RWPE1 (cell line): ENCODE measurements at places on chromosomes 3 and 15.

DNA sequence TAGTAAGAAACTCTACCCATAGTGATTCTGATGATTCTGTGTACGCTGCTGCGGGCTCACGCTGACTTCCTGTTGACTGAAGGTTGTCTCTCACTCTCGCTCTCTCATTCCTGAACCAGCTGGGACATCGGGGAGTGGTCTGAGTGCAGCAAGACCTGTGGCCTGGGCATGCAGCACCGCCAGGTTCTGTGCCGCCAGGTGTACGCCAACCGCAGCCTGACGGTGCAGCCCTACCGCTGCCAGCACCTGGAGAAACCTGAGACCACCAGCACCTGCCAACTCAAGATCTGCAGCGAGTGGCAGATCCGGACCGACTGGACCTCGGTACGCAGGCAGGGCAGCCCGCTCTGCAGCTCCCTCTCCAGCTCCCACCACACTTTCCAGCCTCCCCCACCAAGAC lies 63.6 kb upstream of the NR2E3 start:
- DNase-seq, result peak; percentile 24

GRCh38 chr3:148615382-148615781 lies 82.3 kb upstream of the AGTR1 start:
- DNase-seq, result no peak

DNA sequence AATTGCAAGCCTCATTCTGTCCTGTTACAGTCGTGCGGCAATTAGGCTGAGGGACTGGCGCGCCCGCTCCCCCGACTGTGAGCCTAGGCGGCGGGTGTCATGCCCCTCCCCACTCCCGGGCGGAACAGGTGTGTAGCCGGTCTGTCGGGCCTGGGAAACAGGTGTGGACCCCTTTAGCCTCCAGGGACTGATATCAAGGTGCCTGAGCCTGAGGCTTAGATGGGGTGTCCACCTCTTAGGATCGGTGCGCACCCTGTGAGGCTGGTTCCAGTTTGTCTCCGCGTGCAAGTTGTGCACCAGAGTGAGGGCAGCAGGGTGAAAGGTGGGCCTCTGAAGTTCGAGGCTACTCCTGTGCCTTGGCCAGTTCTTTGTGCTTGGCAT lies 686 bp downstream of the VPS8 start:
- DNase-seq, result no peak

DNA sequence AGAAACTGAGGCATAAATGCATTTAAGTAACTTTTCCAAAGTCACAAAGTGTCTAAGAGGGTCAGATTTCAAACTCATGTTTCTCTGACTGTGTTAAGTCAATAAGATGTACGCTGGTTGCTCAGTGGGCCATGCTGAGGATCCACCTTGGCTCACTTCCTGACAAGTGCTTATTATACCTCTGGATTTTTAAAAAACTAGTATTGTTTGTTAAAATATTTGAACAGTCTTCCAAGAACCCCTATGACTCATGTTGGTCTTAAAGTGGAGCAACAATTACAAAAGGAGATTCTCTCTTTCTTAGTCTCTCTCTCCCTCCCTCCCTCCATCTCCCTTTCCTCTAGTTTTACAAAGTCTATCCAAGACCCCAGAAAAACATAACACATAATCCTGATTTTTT lies 1050.2 kb downstream of the AGBL1 start:
- DNase-seq, result no peak

DNA sequence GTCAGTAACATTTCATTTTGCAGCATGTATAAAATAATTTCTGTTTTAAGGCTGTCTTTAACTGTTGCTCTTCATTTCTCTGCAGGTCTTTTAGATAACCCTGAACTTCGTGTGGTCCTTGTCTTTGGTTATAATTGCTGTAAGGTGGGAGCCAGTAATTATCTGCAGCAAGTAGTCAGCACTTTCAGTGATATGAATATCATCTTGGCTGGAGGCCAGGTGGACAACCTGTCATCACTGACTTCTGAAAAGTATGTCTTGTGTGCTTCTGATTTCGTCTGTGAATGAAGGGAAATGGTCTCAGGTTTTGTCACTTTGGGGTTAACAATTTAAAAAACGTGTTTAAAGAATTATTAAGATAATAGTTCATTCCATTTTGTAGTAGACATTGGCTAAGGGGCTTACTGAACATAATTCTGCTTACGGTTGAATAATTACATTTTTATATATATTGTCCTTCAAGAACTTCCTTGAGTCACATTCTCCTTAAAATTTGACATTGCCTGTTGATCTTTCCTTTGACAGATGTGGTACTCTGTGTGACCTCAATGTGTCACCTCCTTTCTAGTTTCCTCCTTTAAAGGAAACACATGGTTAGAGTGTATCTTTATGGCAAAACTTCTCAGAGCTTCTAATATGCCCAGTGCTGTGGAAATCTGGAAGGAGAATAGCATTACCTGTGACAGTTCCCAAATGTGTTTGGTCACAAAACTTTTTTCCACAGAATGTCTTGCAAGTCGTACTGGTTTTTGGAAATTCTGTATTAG lies 26.3 kb downstream of the FBXO22 start:
- DNase-seq, result no peak

- no peak for DNase-seq
These were observed 195.4 kb downstream of the GOLGA6L6 start for GRCh38 chr15:20346082-20346805.

GRCh38 chr3:133393204-133393603 lies 6.7 kb upstream of the BFSP2 start:
- no peak for DNase-seq

GRCh38 chr15:27486683-27487647 lies 516.0 kb downstream of the GABRG3 start:
- DNase-seq, result no peak

DNA sequence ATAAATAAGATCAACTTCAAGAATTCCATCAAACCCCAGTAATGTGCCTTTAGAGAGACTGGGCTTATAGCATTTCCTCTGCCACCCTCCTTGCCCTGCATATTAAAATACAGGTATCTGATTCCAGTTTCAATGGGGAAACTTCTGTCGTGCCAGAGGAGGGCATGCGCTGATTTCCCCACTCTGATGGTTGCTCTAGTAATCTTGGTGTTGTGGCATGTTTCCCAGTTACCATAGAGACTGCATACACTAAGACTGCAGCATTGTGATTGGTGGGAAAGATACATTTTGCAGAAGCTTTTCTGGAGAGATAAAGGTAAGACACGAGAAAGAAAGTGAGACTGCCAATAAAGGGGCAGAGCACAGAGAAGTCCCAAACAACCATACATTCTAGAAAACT lies 225.6 kb downstream of the TIGIT start:
- DNase-seq, result peak; percentile 29

DNA sequence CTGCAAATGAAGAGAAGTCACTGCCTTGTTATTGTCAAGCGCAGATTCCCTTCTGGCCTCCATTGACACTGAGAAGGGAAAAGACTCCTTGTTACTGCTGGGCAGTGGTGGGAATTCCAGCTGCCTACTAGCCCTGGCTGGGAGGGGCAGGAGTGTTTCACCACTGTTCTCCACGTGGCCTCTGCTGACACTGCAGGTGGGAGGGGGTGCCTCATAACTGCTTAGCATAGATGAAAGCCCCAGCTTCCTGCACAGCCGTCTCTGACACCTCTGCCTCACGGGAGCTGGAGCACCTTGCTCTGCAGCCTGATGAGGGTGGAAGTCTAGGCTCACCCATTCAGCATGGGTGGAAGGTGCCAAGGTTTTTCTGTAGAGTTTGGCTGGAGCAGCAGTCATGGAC lies 52.1 kb downstream of the TM2D3 start:
- no peak for DNase-seq
